ENCODE measurements at places on chromosomes 2 and 18.
A peak's percentile ranks its signal among the peaks of the same experiment; 100 is the strongest.

GRCh38 chr18:74420926-74421325 lies 36.2 kb downstream of the DIPK1C start:
- no peak for DNase-seq

DNA sequence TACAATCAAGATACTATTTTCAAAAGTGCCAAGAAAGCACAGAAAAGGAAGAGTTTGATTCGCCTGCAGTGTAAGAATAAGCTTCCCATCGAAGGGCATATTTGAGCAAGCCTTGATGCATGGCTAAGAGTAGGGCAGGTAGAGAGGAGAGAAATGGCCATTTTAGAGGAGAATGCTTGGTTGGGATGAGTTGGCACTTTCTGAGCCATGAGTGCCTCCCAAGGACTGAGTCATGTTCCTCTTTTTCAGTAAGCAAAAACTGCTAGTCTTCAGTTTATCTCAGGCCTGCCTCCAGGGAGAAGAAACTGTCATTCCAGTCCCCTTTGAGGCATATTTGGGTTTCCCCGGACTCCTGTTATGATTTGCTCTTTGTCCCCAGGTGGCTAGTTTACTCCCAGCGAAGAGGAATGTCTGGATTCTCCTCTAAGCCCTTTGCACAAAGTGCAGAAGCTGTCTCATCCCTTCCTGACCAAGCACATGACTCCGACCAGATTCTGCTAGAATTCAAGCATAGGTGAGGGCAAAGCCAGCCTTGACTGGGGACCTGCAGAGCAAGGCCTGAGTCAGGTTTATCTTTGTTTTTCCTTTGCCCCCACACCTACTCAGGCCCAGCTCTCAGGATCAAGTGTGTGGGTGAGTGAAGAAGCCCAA lies 115.2 kb downstream of the TTC32 start:
- no peak for DNase-seq

DNA sequence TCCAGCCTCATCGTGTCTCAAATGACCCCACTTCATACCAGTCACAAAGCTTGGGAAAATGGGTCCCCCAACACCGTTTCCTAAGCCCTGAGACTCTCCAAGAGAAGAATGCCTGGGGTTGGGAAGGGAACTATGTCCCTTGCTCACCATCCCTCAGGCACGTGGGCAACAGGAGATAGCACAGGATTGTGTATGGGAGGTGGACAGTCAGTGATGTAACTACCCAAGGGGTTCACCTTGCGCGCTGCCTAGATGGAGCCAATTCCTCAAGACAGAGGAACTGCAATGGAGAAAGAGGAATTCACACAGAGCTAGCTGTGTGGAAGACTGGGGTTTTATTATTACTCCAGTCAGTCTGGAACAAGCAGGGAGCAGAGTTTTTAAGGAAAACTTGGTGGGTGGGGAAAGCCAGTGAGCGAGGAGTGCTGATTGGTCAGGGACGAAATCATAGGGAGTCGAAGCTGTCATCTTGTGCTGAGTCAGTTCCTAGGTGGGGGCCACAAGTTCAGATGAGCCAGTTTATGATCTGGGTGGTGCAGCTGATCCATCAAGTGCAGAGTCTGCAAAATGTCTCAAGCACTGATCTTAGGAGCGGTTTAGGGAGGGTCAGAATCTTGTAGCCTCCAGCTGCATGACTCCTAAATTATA lies 13.8 kb upstream of the CXCR1 start:
- DNase-seq, result no peak

GRCh38 chr2:181527058-181527457 lies 69.9 kb downstream of the ITGA4 start:
- DNase-seq, result no peak

GRCh38 chr2:128301501-128301966 lies 17.1 kb downstream of the HS6ST1 start:
- peak; percentile 82 for DNase-seq

DNA sequence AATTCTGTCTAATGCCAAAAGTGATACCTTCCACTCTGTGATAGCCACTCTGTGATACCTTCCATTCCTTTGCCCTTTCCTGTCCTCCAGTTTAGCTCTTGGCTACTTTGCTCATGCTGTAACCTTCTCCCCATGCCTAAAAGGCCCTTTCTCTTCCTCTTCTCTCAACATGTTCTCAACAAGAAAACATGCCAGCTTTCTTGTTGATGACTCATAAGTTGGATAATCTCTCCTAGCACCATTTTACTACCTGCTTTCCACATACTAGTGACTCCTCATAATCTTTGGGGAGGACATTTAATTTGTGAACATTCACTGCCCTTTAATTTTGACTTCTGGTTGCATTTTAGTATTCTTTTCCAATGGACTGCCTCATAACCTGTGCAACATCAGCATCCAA lies 55.9 kb upstream of the NT5C1B start:
- no peak for DNase-seq

- no peak for DNase-seq
Observed at GRCh38 chr18:57923611-57924010, 120.4 kb upstream of the NEDD4L start.

DNA sequence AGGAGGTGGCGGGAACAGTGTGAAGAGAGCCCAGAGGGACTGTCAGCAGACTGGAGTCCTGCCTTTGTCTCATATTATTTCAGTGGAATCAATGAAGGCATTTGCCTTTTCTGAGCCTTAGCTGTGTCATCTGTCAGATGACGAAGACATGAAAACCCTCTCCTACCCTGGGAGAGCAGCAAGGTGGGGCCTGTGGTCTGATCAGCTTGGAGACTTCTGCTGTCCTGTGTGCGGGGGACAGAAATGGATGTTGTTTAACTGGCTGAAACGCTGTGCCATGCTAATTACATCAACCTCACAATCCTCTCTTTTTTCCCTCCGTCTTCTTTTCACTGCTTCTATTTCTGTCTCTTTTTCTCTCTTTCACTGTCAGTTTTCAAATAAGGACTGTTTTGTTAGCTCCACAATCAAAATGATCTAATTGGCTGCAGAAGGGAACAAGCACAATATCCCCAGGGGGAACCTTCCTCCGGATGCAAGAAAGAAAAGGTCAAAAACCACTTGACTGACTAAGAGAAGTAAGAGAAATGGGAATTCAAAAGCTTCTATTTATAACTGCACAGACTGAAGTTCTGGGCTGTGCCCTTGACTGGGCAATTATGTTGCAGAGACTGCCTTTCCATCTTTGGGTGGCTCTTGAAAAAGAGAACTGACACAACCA lies 340.1 kb downstream of the CLIP4 start:
- DNase-seq, result no peak

DNA sequence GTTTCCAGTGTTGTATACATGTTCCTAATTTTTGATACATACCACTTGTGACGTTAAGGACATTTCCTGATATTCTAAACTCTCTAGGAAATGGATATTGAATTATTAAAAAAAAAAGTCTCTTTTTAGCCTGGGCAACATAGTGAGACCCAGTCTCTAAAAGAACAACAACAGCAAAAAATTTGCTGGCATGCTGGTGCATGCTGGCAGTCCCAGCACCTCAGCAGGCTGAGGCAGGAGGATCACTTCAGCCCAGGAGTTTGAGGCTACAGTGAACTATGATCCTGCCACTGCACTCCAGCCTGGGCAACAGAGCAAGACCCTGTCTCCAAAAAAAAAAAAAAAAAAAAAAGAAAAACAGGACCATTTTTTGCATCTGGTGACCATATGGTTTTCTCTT lies 10.5 kb upstream of the PPP4R3B start:
- DNase-seq, result no peak

- no peak for DNase-seq
Observed at GRCh38 chr2:43513216-43513615, 82.6 kb downstream of the THADA start.

DNA sequence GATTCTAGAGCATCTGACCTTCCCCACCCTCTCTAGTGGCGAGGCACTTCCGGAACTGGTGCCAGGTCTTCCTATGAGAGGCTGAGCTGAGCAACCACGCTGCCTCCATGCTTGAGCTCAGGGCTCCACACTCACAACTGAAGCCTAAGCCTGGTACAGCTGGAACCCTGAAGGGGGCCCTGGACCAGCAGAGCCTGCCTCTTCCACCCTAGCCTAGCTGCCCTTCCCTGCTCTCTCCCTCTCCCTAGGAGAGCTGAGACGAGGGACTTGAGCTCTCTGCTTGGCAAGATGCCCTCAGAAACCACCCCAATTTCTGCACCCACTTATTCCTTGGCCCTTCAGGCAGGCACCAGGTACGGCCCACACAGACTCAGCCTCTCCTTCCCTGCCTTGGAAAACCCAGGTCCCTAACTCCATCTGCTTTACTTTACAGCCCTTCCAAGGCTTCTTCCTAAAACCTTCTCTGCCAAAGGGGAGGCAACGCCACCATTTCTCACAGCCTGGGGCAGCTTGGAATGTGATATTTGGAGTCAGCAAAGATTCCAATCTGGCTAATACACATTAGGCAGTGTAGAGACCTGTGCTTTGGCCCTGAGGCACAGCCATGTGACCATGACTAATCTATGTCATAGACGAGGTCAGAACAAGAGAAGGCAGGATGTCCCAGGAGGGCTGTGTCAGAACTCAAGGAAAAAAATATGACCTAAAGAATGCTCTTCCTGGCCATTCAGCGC lies 18.8 kb downstream of the COX7A2L start:
- DNase-seq, result peak; percentile 53

- DNase-seq, result no peak
Observed at GRCh38 chr18:59143441-59143840, 3.8 kb downstream of the SEC11C start.

DNA sequence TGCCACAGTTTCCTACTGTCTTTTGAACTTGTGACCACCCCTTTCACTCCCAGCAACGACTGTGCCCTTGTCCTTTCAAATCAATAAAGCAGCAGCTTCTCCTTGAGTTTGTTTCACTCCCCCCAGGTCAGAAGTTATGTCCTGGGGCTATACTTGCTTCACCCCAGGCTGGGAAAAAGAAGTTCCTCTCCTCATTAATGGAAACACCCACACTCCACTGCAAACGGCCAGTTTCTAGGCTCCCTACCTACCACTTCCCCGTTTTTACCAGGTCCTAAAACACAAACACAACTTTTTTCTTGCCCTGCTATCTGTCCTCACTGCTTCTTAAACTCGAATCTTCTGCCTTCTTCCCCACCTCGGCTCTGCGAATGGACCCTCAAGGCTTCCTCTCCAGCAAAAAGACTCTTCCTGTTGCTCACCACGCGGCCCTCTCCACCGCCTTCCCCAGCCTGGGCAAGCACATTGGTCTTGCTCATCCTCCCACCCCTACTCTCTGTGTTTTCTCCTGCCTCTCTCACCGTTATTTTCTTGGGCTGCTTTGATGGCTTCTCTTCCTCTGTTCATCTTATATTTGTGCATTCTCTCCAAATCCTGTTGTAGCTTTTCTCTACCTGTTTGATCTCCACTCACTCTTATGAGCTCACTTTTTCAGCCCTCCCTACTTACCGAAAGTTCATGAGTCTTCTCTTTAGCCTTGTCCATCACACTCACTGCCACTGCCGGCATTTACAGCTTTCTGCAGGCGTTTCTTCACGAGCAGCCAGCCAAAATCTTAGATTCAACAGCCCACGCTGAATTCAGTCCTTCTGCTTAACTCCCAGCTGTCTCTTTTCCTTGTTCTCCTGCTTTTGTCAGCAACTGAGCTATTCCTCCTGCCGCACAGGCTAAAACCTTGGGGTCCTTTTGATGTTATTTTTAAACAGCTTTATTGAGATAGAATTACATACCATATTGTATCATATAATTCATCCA lies 7.0 kb upstream of the SP5 start:
- no peak for DNase-seq

GRCh38 chr2:21358976-21359375 lies 235.2 kb downstream of the TDRD15 start:
- no peak for DNase-seq

DNA sequence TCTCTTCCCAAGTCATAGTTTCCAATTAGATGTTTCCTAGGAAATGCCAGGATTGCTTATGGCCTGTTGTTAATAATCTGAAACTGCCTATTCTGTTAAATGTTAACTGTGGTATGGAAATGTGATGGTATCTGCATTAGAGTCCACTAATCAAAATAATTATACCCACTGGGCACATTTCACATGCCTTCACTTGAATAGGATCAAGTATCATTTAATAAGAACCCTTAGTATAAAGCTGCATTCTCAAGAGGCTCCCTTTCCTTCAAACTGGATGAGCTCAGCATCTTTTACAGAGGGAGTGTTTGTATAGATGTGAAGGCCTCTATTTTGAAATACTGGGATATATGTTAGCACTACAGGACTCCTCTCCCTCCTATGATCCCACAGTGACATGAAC lies 477.2 kb upstream of the VRK2 start:
- DNase-seq, result no peak

- peak; percentile 6 for DNase-seq
Observed at GRCh38 chr18:42274488-42275137, 319.6 kb downstream of the PIK3C3 start.

- DNase-seq, result peak; percentile 76
Observed at GRCh38 chr2:38526195-38526594, 76.5 kb downstream of the HNRNPLL start.
